Stimulated activated CD8-positive, alpha-beta memory T cell treated with anti-CD3 and anti-CD28 coated beads, Interleukin-2, amount 100 ng/mL, for 1 hour (primary cell): ENCODE measurements at places on chromosomes 11 and 22.

DNA sequence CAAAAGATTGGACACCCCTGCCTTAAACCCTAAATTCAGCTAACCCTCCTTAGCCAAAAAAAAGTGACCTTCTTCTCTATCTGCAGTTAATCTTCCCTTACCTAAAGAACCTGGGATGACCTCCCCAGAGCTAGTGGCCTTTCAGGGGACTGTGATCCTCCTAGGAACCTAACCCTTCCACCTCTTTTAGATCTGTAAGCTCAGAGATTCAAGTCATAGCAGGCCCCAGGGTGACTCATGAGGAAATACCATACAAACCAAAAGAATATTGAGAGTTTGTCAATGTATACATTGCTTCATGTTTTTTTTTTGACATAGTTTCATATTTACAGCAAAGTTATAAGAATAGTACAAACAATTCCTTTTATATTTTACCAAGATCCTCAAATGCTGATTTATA is 38.3 kb upstream of the CXCR5 start:
- DNase-seq, result no peak

GRCh38 chr11:1199241-1199750 is 23.6 kb upstream of the MUC5B start:
- DNase-seq, result no peak

- DNase-seq, result no peak
These were observed 2.5 kb downstream of the ARHGAP32 start for GRCh38 chr11:129189646-129190045.

- DNase-seq, result no peak
These were observed 4.3 kb downstream of the BCO2 start for GRCh38 chr11:112179601-112180000.

GRCh38 chr11:119680541-119681360 is 48.2 kb downstream of the NECTIN1 start:
- DNase-seq, result no peak

DNA sequence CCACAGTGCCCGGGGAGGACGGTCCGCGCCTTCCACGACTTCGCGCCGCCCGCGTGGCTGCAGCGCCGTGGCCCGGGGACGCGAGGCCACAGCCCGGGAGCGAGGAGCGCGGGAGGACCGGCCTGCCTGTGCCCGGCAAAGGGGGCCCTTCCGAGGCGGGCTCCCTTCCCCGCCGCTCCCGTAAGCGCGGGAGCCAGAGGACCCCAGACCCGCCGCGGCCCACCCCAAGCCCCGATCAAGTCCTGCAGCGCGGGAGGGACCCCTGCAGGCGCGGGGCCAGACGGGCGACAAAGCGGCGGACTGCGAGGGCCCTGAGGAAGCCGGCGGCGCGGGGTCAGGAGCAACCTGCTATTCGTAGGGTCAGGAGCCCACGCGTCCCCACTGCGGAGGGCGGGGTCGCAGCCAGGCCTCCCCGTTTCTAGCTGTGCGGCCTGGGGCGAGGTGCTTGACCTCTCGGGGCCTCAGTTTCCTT is 110.3 kb downstream of the WNT7B start:
- no peak for DNase-seq

DNA sequence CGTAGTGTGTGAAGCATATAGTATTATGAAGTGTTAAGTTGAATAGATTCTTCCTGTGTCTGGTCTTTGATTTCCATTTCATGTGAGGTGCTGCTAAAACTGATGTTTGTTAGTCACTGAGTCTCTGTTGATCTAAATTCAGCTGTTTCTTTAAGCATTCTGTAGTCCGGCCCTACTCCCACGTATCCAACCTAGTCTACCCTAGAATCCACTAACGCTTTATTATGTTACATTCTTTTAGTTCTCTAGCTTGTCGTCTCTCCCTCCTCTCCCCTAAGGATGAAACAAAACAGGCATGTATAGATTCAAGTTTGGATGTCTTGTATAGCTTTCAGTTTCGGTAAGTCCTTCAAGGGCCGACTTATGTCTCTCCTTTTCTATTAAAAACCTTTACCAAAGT is 4.1 kb downstream of the WEE1 start:
- DNase-seq, result no peak

- DNase-seq, result no peak
These were observed 2.4 kb downstream of the FADS2 start for GRCh38 chr11:61830237-61831105.

DNA sequence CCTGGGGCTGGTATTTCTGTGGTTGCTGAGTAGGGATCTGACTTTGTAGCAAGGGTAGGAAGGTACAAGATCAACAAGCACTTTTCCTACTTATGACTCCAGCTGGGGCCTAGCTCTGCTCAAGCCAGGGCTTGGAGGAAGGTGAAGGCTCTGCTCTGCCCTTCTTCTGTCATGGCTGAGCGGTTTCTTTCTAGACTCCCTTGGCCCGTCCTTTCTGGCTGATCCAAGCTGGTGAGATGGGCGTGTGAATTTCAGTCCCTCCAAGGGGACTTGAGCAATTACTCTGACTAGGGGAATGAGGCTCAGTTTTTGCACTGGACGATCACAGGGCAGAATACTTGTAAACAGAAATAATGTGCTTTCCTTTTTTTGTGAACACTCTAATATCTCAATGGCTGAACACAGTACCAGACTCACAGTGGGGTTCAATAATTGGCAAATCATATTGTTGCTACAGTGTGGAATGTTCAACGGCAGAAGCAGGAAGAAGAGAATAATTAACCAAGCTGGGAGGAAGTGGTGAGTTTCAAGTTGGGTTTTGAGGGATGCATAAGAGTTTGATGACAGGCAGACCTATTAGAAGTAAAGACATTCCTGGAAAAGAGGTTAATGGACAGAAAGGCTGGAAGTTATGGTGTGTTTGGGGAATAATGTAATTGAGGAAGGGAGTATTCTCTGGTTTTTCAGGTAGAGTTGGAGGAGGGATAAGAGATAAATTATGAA is 507.6 kb downstream of the MIAT start:
- no peak for DNase-seq

- DNase-seq, result no peak
These were observed 5.5 kb downstream of the CDC42EP1 start for GRCh38 chr22:37565830-37566229.

DNA sequence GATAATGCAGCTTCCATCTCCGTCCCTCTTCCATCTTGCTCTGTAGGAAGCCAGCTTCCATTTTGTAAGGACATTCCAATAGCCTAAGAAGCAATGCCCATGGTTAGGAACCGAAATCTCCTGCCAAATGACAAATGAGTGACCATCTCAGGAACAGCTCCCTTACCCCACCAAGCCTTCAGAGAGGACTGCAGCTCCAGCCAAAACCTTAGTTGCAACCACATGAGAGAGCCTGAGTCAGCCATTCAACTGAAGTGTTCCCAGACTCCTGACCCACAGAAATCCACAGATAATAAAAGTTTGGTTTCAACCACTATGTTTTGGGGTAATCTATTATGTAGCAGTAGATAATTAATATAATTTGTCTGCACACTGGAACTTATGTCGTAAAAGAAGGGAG is 51.7 kb upstream of the LDLRAD3 start:
- no peak for DNase-seq

- no peak for DNase-seq
These were observed 1174.4 kb downstream of the BRD1 start for GRCh38 chr22:48653306-48653705.

DNA sequence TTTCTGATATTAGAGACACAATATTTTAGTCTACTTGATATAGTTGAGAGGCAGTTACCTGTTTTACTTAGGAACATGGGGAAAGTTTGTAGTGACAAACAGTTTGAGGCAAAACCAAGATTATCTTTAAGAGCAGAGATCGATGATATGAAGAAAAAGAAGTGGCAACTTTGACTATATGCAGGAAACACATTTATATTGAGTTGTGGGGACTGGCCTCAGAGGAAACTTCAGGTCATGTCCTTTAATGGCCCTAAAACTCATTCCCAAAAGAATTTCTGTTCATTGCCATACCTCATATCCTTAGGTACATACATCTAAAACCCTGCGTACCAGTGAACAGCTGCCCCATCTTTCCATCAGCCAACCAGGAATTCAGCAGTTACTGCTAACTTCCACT is 4.5 kb downstream of the HBG1 start:
- DNase-seq, result no peak

- DNase-seq, result no peak
These were observed 532.8 kb downstream of the BRD1 start for GRCh38 chr22:49294656-49295464.

GRCh38 chr22:44330744-44331660 is 18.3 kb upstream of the SHISAL1 start:
- no peak for DNase-seq

DNA sequence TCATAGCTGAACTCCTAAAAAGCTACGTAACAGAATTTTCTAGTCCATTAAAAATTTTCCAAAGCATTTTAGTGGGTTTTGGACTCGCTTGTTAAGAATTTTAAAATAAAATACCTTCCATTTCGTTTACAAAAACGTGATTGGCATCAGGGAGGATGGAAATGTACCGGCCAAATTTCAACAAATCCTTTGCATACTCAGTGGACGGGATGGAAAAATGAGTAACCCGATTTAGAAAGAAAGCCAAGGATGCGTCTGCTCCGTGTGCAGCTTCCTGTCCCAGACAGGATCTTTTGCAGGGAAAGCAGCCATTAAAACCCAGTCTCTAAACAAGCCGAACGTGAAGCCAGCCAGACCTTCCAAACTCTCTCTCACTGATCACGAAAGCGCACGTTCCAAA is 15.6 kb downstream of the TMEM184B start:
- DNase-seq, result no peak

DNA sequence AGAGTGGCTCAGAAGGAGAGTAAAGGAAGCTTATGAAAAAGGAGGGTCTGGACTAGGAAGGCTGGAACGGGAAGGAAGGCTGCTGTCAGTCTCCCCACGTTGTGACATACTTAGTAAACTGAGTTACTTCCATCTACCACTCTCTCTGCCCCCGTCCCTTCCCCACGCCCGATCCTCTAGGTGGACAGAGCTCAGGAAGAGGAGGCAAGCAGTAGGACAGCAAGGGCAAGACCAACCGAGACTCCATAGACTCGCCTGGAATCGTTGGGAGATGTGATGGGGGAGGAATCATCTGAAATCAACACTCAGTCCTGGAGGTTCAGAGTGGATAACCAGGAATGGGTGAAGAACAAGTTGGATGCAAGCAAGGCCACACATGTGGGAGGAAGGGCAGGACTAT is 240.7 kb downstream of the BUD13 start:
- DNase-seq, result no peak

DNA sequence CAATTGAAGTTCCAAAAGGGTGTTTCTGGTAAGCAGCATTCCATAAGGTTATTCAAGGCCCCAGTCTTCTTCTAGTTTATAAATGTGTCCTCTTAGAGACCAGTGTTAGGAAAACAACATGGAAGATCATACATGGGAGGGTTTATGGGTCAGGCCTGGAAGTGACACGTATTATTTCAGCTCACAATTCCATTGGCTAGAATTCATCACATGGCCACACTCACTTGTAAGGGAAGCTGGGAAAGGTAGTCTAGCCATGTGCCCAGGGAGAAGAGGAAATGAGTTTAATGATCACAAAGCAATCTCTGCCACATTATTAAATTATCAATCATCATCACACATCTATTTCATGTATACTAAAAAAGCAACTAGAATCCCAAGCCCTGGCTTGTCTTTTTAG is 181.7 kb upstream of the TBCEL start:
- no peak for DNase-seq
